Stimulated activated CD8-positive, alpha-beta memory T cell treated with anti-CD3 and anti-CD28 coated beads, Interleukin-4, amount 100 ng/mL, for 24 hours (primary cell): ENCODE measurements at places on chromosomes 1 and 21.

DNA sequence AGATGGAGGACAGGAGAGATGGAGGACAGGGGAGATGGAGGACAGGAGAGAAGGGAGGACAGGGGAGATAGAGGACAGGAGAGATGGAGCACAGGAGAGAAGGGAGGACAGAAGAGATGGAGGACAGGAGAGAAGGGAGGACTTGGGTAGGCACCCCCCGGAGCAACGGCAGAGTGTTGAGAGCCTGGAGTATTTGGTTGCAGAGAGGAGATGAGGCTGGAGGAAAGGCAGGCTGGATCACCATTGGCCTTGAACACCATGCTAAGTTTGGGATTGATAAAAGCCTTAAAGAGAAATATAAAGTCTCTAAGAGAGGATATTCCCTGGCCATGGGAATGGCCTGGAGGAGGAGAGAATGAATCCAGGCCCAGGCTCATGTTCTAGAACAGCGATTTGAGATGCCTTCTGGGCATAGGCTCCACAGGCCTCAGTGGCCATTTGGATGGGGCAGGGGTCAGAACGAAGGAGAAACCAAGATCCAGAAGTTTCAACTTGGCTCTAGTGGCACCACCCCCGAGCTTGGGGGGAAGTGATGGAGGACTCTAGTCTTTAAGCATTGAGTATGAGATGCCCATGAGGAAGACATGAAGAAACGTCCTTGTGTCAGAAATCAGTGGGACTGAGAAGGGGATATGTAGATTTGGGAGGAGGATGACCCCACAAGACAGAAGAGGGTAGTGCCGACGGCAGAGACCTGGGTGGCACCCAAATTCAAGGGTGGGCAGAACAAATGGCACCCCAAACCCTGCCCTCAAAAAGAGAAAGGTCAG, 47.9 kb upstream of the EDN2 start:
- no peak for DNase-seq

GRCh38 chr21:45935628-45936027, 45.9 kb upstream of the COL6A1 start:
- no peak for DNase-seq

DNA sequence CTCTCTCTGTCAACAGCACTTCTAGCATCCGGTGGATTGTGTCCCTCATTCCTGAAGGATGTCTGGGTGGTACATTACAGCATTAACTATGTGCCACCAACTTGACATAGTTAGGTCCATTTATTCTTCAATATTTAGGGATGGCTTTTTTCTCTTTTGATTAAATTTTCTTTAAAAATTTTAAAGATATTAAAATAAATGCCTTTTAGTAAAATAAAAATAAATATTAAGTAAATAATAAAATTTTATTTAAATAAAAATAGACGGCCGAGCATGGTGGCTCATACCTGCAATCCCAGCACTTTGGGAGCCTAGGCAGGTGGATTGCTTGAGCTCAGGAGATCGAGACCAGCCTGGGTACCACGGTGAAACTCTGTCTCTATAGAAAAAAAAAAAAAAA, 9.7 kb upstream of the KLHL20 start:
- DNase-seq, result no peak

- no peak for DNase-seq
Observed at GRCh38 chr1:46547481-46548383, 3.7 kb downstream of the KNCN start.

DNA sequence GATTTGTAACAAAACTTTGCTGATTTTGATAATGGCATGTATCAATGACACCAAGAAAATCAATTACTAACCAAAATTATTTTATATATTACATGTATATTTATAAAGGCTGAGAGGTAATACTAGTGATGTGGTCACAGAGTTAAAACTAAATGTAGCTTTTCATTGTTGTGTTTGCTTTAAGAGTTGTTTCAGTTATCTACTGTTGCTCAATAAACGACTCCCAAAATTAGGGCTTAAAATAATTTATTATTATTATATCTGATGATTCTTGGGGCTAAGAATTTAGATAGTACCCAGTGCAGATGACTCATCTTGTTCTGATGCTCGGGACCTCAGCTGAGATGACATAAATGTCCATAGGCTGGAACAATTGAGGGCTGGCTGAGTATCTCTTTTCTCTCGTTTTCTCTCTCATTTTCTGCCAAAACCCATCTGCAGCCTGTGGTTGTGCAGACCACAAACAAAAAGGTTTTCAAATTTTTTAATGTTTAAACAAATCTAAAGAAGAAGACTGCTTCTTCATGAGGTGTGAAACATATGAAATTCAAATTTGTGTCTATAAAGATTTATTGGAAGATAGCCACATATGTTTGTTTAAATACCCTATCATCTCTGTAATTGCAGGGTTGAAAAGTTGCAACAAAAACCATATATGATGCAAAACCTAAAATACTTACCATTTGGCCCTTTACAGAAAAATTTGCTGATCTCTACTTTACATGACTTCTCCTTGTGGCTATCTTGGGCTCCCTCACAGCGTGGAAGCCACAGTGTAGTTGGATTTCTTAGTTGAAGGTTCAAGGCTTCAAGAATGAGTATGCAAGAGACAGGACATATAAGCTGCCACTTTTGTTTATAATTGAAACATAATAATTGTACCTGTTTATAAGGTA, 14.8 kb upstream of the PTPRC start:
- no peak for DNase-seq

- no peak for DNase-seq
Observed at GRCh38 chr1:170445096-170445495, 86.9 kb upstream of the GORAB start.

GRCh38 chr21:39263372-39263771, 50.1 kb downstream of the BRWD1 start:
- no peak for DNase-seq

- no peak for DNase-seq
Observed at GRCh38 chr1:244672946-244673682, 20.2 kb downstream of the DESI2 start.

GRCh38 chr1:226670073-226670472, 69.0 kb downstream of the ITPKB start:
- no peak for DNase-seq

- DNase-seq, result no peak
Observed at GRCh38 chr1:47898133-47898845, 98.9 kb downstream of the TRABD2B start.

GRCh38 chr1:63316984-63317816, 5.2 kb upstream of the FOXD3 start:
- DNase-seq, result peak; percentile 45

GRCh38 chr1:17561247-17561548, 21.7 kb downstream of the ARHGEF10L start:
- DNase-seq, result no peak

DNA sequence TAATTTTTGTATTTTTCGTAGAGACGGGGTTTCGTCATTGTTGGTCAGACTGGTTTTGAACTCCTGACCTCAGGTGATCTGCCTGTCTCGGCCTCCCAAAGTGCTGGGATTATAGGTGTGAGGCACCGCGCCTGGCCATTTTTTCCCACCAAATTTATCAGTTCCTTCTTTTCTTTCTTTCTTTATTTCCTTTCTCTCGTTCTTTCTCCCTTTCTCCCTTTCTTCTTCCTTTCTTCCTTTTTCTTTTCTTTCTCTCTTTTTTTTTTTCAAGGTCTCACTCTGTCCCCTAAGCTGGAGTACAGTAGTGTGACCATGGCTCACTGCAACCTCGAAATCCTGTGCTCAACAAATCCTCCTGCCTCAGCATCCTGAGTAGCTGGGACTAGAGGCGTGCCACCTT, 26.4 kb downstream of the MFSD2A start:
- no peak for DNase-seq

DNA sequence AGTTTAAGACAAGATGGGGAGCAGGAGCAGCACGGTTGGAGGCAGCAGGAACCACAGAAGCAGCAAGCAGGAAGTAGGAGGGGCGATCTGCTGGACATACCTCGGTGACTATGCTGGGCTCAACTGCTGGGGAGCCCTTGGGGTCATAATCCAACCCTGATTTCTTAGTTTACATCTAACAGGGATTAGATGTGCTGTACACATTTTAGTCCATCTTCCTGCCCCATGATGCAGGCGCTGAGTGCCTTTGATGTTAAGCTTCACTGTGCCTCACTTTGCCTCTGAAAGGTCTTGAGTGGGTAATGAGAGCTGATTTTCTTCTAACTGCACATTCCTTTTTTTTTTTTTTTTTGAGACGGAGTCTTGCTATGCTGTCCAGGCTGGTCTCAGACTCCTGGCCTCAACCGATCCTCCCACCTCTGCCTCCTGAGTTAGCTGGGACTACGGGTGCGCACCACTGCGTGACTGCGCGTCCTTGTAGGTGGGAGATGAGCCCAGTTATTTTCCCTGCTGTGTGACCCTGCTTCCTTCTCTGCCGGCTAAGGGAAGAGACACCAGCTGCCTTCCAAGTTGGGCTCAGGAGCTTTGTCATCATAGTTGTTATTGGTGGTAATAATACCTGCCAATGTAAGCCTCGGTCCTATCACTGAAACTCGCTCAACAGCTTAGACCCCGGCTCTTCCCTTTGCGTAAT, 1.1 kb upstream of the RCAN3 start:
- no peak for DNase-seq

- no peak for DNase-seq
Observed at GRCh38 chr1:59397139-59397858, 100.4 kb downstream of the FGGY start.

DNA sequence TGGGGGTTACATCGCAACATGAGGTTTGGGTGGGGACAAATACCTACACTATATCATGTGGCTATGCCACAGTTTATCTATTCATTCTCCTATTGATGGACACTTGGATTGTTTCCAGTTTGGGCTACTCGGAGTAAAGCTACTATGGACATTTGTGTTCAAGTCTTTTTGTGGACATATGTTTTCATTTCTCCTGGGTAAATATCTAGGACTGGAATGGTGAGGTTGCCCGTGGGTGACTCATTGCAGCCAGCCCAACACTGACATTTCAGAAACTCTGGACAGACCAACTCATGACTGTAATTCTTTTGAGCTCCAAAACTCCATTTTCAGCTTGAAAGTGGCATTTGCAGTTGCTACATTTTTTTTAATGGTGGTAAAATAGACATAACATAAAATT, 82.7 kb downstream of the KAZN start:
- DNase-seq, result no peak

- DNase-seq, result no peak
Observed at GRCh38 chr1:77970192-77970591, 8.7 kb downstream of the FUBP1 start.

DNA sequence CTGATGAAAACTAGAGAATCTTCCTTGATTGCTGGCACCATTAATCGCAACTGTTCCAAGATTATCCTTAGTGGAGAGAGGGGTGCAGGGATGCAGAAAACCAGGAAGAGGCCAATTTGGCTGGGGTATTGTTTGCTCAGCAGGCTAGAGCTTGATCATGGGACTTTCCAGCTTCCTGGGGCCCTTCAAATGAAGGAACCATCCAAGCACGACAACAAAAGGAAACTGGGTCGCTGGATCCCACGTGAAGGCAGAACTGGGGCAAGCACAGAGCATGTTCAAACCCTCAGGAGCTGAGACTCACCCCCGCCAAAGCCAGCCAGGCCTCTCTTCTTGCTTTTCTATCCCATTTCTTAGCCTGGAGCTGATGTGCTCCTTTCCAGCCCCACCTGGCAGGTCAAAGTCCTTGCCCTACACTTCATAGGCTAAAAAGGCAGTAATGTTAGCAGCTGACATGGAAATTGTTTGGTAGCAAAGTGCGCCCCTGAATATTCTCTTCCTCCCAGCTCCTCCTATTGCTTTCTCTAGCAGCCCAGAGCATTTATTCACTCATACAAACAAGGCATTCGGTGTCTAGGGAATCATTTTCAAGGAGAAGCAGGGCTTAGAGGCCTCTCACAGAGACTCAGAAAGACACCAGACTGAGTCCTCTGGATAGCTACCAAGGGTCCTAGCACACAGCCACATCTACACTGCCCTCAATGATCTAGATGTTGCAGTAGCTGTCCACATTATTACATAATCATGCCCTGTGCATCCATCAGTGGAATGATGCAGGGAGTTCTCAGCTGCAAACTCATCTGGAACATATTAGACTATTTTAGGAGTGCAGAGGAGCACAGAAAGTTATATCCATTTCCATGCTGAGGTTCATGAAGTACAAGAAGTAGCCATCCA, 11.5 kb downstream of the KCNA2 start:
- no peak for DNase-seq

DNA sequence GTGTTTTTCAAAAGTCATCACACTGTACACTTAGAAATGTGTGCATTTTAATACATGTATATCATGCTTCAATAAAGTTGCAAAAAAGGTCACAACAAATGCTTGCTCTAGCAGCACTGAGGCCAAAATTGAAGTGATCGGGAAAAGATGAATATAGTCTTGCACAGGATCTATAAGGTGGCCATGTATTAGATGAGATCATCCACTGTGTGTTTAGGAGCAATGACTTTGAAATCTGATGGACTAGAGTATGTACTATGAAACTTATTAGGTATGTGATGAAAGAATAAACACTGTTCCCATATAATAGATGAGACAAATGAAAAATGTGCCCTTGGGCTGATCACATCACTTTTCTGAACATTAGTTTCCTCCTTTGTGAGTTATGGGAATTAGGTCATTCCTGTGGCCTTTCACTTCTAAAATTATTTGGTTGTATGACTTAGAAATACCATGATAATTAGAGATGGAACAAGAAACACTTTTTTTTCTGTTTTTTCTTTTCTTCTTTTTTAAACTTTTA, 984.6 kb downstream of the ADGRL2 start:
- DNase-seq, result no peak

DNA sequence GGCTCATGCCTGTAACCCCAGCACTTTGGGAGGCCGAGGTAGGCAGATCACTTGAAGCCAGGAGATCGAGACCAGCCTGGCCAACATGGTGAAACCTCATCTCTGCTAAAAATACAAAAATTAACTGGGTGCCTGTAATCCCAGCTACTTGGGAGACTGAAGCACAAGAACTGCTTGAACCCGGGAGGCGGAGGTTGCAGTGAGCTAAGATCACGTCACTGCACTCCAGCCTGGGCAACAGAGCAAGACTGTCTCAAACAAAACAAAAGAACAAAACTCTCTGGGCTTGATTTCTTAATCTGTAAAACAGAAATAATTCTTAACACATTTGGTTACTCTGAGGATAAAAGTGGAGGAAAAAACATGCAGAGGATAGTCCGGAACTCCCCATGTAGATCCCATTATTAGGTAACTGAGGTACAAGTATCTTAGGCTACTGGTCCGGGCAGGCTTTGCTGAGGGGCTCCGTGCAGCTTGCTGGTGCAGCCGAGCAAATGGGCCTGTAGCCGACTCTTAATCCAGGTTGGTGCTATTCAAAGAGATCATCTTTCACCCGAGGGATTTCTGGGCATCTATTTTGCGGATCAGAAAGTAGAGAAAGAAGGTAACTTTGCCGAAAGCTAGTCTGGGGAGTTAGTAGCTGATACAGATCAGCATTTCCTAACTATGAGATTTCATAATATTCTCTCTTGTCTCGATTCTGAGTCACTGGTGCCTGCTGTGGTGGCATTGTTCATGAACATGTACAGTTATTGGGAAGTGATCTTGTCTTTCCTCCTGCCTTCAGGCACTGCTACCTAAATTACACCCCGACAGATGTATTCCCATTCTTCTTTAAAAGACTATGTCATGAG, 56.8 kb downstream of the NFIA start:
- no peak for DNase-seq

GRCh38 chr21:27571706-27572105, 604.8 kb upstream of the ADAMTS5 start:
- DNase-seq, result no peak
